Thymus (tissue), 14 donors: ENCODE measurements at places on chromosomes 12 and 14.
A peak's percentile ranks its signal among the peaks of the same experiment; 100 is the strongest.

DNA sequence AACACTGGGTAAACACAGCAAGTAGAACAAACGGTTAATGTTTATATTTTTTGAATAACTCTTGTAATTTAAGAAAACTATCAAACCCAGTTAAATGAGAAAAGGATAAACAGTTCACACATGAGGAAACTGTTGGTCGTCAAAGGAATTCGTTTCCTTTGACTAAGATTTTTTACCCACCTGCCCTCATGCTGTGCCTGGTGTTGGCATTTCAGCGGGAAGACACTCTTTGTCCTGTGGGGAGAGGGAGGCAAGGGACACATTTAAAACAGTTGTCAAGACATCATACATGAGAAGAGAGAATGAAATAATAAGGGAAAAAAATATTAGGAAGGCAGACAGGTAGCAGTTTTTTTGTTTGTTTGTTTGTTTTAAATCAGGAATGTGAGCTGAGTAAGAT, 70.5 kb downstream of the BHLHE41 start:
- DNase-seq, result no peak

- DNase-seq, result peak; percentile 57
Observed at GRCh38 chr14:20697273-20698017, 8.9 kb downstream of the ANG start.

DNA sequence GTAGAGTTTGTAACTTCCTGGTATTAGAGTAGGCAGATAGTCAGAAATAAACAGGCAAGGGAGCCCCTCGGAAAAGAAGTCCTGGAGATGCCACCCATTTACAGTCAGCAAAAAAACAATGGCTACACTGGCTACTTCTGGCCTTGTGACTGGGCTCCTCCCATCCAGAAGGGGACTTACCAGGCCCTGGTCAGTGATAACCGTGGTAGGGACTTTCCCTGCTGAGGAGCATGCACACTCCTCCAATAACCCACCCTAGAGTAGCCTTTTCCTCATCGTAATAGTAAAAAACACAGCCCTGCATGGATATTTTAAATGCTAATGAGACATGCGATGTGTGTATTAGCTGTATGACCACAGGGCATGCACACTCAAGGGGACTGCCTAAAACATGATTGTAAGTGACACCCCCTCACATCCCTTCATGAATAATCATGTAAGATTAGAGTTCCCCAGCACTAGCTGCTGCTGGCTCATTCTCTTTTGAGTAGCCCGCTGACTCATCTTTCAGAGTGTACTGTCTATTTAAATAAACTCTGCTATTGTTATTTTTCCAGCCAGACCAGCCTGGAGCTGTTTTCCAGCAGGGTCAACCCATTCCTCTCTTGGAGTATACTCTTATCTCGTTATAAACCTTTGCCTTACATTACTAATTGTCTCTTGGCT, 413.8 kb upstream of the TMTC1 start:
- no peak for DNase-seq

DNA sequence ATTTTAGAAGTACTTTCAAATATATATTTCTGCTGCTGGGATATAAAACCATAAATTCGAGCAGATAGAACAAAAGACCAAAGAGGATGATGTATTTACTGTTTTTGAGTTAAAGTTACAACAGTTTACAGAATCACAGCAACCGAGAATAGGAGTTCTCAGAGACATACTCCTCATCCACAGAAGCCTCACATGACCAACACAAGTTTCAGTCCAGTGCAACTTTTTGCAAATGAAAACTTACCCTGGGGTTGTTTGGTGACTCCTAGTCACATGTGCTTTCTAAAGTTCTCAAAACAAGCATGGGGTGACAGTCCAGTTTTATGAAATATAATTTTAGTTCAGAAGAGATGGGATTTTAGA, 117.1 kb downstream of the PRKCH start:
- DNase-seq, result no peak

DNA sequence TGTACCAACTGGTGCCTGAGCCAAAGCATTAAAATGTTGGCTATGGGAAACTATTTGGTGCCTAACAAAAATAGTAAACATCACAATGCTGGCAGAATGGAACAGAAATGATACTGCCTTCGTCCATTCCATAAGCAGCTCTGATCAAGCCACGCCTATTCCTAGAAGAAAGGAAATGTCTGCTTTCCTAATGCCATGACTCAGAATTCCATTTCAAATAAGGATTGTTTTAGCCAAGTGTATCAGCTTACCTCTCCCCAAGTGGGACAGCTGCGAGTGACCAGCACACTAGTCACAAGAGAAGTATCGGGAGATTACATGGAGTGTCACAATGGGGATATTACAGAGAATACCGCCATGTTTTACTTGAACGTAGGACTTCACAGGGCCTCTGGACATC, 38.7 kb downstream of the GLT8D2 start:
- no peak for DNase-seq

- no peak for DNase-seq
Observed at GRCh38 chr12:119621878-119622277, 28.3 kb downstream of the TMEM233 start.

DNA sequence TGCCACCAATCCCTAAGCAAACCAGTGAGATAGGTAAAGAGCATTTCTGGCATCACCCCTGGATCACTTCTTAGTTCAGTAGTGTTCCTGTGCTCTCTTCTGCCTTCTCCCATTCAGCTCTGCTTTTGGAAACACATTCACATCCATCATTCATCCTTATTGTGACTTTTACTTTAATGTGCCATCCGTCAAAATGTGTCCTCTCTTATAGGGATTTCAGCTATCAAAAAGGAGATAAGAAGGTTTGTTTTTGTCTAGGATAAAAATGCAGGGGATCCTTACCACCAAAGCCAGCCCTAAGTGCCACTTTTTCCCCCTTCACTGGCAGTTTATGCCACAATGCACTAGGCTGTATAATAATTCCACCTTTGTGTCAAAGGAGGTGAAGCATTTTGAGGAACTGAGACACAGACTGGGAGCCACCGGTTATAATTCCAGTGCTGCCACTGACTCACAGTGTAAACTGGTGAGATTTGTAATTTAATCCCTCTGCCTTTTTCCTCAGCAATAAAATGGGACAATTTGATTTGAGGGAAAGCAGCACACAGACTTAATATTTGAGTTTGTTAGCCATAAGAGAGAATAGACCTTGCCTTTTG, 158.6 kb downstream of the PAX9 start:
- DNase-seq, result no peak

DNA sequence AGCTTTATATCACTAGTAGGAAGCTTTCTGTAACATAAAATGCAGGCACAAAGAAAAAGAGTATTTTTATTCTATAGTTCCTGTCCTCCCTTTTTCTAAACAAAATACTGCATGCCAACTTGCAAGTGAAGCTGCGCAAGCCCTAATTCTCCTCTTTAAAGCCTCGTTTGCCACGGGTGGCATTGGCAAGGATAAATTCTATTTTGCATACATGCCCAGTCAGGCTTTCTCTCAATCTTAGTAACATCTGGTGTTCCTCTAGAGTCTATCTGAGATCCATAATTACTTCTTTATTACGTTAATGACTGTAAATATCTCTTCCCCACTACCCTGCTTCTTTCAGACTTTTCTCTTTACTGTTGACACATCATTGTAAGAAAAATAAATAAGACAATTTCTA, 97.1 kb upstream of the DAAM1 start:
- no peak for DNase-seq

GRCh38 chr12:67792185-67792584, 143.6 kb downstream of the DYRK2 start:
- DNase-seq, result no peak

GRCh38 chr12:85468356-85469157, 188.5 kb downstream of the ALX1 start:
- DNase-seq, result peak; percentile 59

DNA sequence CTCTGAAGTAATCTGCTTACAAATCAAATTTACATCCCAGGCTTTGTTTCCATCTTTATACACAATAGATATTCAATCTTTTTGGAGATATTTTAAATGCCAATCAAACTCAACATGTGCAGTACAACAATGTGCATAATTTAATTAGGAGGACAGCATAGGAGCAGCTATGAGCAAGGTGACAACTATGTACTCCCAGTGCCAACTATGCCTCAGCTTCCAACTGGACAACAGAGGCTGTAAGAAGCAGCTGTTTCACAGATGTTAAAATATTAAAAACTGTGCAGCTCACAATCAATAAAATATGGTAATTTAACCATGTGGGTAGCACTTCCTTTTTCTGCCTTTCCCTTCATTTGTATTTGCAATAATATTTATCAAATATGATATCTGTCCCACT, 99.9 kb downstream of the ST8SIA1 start:
- no peak for DNase-seq

- no peak for DNase-seq
Observed at GRCh38 chr12:110921262-110921661, 883 bp upstream of the MYL2 start.

- DNase-seq, result no peak
Observed at GRCh38 chr14:65132855-65133254, 30.5 kb upstream of the MAX start.

DNA sequence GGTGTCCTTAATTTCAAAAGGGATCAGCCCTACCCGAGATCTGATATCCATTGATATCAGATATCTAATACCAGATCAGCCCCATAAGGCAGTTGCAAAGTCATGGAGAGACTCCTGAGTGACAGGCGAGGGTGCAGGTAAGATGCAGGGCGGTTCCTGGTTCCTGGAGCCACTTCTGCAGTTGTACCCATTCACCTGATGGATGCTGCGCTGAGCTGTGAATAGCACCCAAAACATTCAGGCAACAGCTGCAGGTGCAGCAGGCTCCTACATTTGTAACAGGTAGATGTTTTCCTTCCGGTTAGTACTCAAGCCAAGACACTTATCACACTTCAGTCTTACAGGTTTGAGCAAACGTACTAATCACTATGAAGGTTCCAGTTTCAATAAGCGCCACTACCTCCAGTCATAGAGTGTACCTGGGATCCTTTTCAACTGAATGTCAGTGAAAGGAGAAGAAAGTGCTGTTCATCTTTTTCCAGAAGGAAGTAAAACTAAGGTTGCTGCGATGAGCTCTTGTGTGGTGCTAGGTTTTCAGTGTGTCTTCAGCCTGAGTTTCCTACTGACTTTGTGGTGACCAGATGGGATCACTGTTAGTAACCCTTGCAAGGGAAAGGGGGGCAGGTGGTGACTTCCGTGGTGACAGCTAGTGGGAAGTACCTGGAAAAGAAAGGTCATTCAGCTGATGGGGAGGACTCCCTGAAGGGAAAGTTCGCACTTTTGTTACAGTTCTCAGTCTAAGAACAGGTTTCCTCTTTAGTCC, 1.9 kb downstream of the ATP6V0A2 start:
- no peak for DNase-seq

DNA sequence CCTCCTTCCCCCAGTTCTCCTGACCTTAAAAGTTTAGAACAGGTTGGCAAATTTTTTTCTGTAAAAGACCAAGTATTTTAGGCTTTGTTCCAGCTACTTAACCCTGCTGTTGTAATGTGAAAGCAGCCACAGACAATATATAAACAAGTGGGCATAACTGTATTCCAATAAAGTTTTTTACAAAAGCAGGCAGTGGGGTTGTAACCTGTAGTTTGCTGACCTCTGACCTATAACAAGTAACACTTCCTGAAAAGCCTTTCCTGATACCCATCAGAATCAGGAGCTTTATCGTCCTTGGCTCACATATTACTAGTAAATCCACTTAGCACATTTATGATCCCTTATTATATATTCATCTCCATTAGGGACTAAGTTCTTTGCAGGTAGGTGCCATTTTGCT, 13.1 kb upstream of the SMARCC2 start:
- DNase-seq, result no peak

GRCh38 chr14:38517426-38517825, 261.5 kb upstream of the CLEC14A start:
- DNase-seq, result no peak

GRCh38 chr12:27966870-27967269, 5.7 kb downstream of the PTHLH start:
- no peak for DNase-seq

DNA sequence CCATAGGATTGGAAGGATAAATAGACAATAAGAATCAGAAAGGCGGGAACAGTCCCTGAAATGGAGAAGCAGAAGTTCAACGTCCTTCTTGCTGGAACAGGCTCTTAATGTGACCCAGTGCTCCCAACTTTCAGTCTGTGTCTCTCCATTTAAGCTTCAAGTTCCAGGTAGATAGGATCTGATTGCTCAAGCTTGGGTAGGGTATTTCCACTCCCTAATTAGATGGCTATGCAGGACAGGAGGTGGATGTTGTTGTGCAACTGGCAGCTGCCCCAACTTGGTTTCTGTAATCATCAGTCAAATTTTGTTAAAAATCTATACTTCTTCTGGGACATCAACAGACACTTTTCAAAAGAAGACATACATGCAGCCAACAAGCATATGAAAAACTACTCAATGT, 266.2 kb downstream of the C12orf75 start:
- DNase-seq, result no peak

- DNase-seq, result peak; percentile 3
Observed at GRCh38 chr14:33676135-33676566, 274.7 kb downstream of the EGLN3 start.

GRCh38 chr12:97272471-97272870, 190.1 kb upstream of the RMST start:
- DNase-seq, result no peak

- DNase-seq, result no peak
Observed at GRCh38 chr14:49972131-49972671, 79.3 kb downstream of the ARF6 start.

- peak; percentile 26 for DNase-seq
Observed at GRCh38 chr12:28172434-28173030, 17.7 kb upstream of the CCDC91 start.

DNA sequence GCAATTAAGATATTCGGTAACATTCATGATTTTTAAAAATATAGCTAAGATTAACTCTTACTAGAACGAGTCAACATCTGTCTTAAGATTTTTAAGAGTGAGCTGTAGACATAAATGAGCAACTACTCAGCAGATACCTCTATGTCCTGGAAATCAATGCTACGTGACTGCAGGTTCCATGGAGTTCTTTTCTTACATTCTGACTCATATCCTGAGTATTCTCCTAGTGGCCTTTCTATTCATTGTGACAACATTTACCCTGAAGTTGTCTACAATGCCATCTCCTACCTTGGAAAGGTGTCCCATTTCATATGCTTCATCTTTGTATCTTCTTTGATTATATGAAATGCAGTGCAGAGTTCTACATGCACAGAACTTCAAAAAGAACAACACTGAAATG, 59.9 kb downstream of the PKP2 start:
- no peak for DNase-seq

DNA sequence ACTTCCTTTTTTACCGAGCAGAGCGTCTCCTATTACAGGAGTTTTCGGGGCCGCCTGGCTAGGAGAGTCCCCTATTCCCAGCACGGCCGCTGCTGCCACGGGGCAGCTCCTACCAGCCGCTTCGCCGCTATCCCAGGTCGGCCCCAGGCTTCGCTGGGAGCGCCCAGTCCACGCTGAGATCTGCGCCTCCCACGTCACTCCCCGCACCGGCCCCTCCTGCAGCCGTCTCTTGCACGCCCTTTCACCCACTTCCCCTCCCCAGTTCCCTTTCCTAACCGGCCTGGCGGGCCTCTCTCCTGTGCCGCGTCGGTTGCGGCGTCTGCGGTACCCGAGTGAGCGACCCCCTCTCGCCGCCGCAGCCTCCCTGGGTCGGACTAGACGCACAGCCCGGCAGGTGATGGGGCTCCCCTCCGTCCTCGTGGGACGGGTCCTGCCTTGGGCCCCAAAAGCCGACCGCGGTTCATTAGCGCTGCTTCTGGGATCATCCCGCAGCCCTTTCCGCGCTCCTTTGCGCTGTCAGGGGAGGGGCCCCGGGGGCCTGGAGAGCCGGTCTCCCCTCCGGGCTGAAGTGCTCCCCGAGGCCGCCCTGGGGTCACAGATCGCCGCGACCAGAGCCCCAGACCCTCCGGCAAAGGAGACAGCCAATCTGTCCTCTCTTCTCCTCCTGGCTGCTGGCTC, 1318.4 kb downstream of the TMEM121 start:
- DNase-seq, result peak; percentile 46
